ENCODE measurements at places on chromosomes 5 and 9.

DNA sequence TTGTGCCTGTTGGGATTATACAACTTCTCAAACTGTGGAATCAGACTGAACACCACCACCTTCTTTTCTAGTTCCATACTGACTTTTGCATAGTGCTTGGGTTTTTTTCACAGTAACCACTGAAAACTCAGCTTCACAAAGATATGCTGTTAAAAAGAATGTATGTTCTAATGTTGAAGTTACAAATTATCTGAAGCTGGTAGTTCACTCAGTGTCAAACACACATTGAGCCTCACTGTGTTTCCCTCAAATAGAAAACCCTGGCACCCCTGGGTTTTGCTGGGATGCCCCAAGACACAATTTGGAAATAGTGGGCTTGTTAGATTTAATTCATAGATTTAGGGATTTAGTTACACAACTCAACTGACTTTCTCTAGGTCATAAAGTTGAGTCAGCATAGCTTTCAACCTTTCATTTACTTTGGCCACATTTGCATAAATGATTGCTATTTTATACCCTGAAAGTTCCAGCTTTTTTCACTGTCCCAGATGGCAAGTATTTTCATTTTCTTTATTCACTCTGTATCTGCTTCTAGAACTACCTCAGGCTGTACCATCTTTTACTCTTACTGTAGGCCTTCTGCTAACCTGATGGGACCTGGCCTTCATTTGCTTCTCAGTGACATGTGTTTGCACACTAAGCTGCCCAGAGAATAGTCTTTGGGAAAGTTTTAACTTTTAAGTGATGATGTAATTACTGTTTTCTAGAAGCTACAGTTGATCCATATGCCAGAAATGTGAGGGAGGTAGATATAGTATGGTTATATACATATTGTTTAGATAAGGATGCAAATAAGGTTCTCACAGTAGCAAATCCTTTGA, 115.1 kb downstream of the CDC42SE2 start:
- no peak for DNase-seq

DNA sequence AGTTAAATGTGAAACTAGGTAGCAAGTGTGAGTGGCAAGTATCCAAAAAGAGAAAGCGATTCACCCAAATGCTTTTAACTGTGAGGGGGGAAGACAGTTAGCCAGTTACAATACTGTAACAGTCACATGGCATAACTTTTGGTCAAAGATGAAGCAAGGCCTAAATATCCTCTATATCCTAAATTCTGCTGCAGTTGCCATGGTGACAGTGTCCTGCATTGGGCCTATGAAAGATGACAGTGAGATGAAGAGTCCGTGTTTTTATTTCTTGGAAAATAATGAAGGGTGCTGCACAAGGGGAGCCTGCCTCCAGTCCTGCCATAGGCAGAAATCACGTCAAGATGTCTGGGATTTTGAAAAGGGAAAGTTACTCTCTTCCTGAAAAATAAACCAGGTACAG, 534.6 kb downstream of the NTRK2 start:
- DNase-seq: no peak

DNA sequence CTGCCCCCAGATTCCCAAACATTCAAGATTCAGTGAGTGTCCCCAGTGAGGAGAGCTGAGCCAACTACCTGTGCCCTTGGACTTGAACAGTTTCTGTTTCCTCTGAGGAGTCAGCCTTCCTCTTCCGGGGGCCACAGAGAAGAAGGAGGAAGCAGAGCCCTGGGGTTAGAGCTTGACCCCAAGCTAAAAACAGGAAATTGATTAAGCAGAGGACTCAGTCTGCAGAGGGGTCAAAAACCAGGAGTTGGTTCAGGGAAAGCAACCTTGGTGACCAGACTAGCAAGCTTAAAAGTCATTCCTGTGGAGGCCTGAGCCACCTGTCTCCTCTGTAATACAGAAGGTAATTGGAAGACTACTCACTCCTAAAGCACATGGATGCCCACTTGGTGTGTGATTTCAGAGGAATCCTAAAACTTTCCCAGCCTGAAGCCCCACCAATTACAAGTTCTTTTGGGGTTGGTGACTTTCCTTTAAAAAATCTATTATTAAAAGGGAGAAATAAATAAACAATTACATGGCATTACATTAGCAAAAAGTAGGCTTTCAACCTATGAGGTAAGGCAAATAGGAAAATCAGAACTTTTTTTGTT, 64.2 kb upstream of the SELENOP start:
- DNase-seq: no peak

- no peak for DNase-seq
Measured at GRCh38 chr9:16352791-16353401, 517.6 kb downstream of the BNC2 start.

- peak; percentile 55 for DNase-seq
Measured at GRCh38 chr9:109889456-109889855, 109.5 kb downstream of the PALM2AKAP2 start.

Data from T-helper 2 cell (primary cell).